ENCODE measurements at places on chromosomes 7 and 10. TPM values are rescaled to one million over a fixed set of nuclear protein-coding genes. Genes with fewer than 3 reads are reported as not detected.

The RBP4 gene
- not detected for polyA plus RNA-seq

The RGR gene
- polyA plus RNA-seq = not detected

The KCNIP2 gene
- polyA plus RNA-seq = 6.6 TPM

The AIFM2 gene
- 14.1 TPM for polyA plus RNA-seq

The TDRD1 gene
- polyA plus RNA-seq = not detected

The NRAP gene
- not detected for polyA plus RNA-seq

The MRC1 gene
- polyA plus RNA-seq = 0.08 TPM

The SDK1 gene
- polyA plus RNA-seq = not detected

The TEX47 gene
- polyA plus RNA-seq = not detected

The TMEM168 gene
- polyA plus RNA-seq = 25.4 TPM

The PLA2G12B gene
- not detected for polyA plus RNA-seq

The PON2 gene
- 25.1 TPM for polyA plus RNA-seq

The IFIT3 gene
- 0.58 TPM for polyA plus RNA-seq

The ZNF394 gene
- 23.5 TPM for polyA plus RNA-seq

The TRIM73 gene
- polyA plus RNA-seq = 0.28 TPM

The IGF2BP3 gene
- polyA plus RNA-seq = 55.8 TPM

The CCL26 gene
- 7.1 TPM for polyA plus RNA-seq

The ZSCAN21 gene
- 11.8 TPM for polyA plus RNA-seq

The PODXL gene
- polyA plus RNA-seq = 0.73 TPM

The LLCFC1 gene
- not detected for polyA plus RNA-seq

The FMC1 gene
- polyA plus RNA-seq = 37.8 TPM

The CDK5 gene
- 25.6 TPM for polyA plus RNA-seq

The OR9A2 gene
- not detected for polyA plus RNA-seq

The PGAM2 gene
- not detected for polyA plus RNA-seq

The NACAD gene
- polyA plus RNA-seq = not detected

The LRRC17 gene
- 0.07 TPM for polyA plus RNA-seq

The EPO gene
- polyA plus RNA-seq = 0.41 TPM

The SSC4D gene
- 0.67 TPM for polyA plus RNA-seq

The CCDC136 gene
- 40.8 TPM for polyA plus RNA-seq

The IFIT2 gene
- 0.09 TPM for polyA plus RNA-seq

The GPRIN2 gene
- polyA plus RNA-seq = not detected

The CARD11 gene
- polyA plus RNA-seq = 10.2 TPM

The CABCOCO1 gene
- polyA plus RNA-seq = not detected

The UCN3 gene
- polyA plus RNA-seq = not detected

The TBXAS1 gene
- polyA plus RNA-seq = 2.4 TPM

The GTF2IRD1 gene
- polyA plus RNA-seq = 17.0 TPM

The CCT6A gene
- polyA plus RNA-seq = 404 TPM

The RAMP3 gene
- not detected for polyA plus RNA-seq

The EMX2 gene
- polyA plus RNA-seq = not detected

The STEAP1 gene
- 6.8 TPM for polyA plus RNA-seq

The MIOS gene
- 22.3 TPM for polyA plus RNA-seq

The SFRP4 gene
- polyA plus RNA-seq = 0.05 TPM

The ADAM22 gene
- polyA plus RNA-seq = 0.07 TPM

The TMEM184A gene
- not detected for polyA plus RNA-seq

The GNGT1 gene
- polyA plus RNA-seq = not detected

The FRAT1 gene
- 2.3 TPM for polyA plus RNA-seq

The ACTL6B gene
- polyA plus RNA-seq = not detected

The NODAL gene
- polyA plus RNA-seq = not detected

The HIPK2 gene
- 5.1 TPM for polyA plus RNA-seq

The PRR15 gene
- not detected for polyA plus RNA-seq

The ADCY1 gene
- polyA plus RNA-seq = 0.01 TPM

The CCL24 gene
- polyA plus RNA-seq = 1.3 TPM

The PTPRZ1 gene
- polyA plus RNA-seq = not detected

The MYL10 gene
- polyA plus RNA-seq = not detected

The PROSER2 gene
- polyA plus RNA-seq = 5.1 TPM

The VDAC2 gene
- polyA plus RNA-seq = 219 TPM

The ODAD2 gene
- polyA plus RNA-seq = not detected

The OR13A1 gene
- polyA plus RNA-seq = not detected
